ENCODE measurements at places on chromosomes 11 and 22.

GRCh38 chr11:131070365-131070764 lies 154.1 kb upstream of the SNX19 start:
- no peak for DNase-seq

DNA sequence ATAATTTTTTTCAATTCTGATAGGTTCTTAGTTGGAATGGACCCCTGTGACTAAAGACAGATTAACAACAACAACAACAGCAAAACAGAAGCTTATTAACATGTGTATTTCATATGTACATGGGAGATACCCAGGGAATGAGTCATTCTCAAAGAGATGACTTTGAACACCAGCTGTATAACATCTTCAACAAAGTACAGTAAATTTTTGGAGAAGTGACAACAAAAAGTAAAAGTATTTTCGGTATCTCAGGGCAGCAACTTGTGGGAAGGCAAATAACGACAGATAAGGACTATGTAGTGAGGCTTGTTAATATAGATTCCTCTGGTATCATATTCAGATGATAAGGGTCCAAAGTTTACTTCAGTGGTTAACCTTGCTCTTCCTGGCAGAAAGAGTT lies 573.4 kb upstream of the RAG2 start:
- DNase-seq, result no peak

GRCh38 chr11:61654397-61654829 lies 25.8 kb upstream of the DAGLA start:
- no peak for DNase-seq

DNA sequence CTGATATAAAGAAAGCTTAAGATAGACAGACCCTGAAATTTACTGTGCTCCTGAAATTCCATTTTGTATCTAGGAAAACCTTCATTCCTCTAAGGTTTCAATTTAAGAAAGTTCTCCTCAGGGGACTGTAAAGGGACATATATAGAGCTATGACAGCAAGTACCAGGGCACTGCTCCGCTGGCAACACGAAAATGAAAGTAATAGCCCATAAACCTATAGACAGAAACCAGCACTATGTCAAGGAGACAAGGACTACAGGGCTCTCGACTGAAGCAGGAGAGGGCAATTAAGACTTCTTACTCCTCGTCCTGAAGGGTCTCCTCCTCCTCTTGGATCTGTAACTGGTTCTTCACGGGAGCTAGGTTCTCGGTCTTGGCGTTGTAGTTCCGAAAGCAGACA lies 6.9 kb downstream of the FEZ1 start:
- no peak for DNase-seq

DNA sequence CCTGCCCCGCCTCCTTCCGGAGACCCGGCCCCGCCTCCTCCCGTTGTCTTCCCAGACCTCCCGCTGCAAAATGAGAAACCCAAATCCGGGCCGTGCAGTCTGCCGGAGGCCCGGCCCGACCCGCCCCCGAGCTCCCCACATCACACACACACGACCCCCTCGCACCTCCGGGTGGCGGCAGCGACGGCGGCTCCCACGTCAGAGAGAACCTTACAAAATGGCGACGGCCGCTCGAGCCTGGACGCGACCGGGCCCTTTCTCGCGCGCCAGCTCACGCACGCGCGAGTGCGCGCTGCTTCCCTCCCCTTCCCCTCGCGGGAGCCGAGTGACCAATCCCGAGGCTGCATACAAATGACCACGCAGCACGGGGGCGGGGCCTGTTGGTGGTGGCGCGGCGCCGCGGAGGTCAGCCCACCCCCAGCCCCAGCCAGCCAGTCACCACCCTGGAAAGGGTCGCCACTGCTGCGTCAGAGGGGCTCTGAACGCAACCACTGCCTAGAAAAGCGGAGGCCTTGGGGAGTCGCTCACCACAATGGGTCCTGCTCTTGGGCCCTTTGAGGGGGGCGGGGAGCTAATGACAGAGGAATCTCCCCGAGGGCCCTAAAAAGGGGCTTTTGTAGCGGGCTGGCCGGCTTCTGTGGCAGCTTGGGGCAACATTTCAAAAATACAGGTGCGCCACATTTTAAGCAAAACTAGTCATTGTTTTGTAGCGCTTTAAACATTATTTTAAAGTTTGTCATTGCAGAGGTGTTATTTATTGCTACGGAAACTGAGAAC lies at the start of gene RBM4B:
Gene RBM4B (minus strand): TSS at position 289 of the 777 bp plus-strand sequence. CDS start 808 bp downstream, outside the sequence.
- no peak for DNase-seq

DNA sequence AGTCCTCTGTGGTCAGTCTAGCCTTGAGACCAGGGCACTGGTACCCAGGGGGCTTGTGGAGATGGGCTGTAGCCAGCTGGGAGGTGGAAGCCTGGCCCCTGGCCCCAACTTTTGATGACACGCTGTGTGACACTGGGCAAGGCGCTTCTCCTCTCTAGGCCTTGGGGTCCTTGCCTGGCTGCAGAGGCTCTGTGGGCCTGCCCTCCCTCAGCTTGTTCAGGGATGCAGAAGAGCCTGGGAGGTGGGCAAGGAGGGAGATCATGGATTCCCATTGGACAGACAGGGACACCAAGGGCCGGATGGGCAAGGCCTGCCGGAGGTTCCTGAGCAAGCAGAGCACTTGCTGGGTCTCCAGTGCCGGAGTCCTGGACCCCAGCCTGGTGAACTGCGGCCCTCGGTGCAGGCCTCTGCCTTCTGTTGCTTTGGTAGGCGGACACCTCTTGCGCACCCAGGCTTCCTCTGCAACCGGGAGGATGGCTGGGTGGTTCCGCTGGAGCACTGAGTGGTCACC lies 1.3 kb upstream of the PPP2R5B start:
- DNase-seq, result no peak

- no peak for DNase-seq
These were observed 29.6 kb downstream of the EHF start for GRCh38 chr11:34650528-34650927.

DNA sequence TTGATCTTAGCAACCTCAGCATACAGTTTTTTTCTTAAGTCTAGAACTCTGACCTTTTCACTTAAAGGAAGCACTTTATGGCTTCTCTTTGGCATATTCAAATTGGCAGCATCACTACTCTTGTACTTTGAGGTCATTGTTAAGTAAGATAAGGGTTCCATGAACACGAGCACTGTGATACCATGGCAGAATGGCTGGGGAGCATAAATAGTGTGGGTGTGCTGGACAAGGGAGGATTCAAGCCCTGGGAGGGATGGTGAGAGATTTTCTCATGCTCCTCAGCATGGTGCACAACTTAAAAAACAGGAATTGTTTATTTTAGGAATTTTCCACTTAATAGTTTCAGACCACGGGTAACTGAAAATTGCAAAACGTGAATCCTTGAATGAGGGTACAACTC lies 111.4 kb downstream of the ATXN10 start:
- no peak for DNase-seq

GRCh38 chr11:69172674-69173073 lies 16.9 kb downstream of the SMIM38 start:
- no peak for DNase-seq
